ENCODE measurements at places on chromosomes 3 and 15.
A peak's percentile ranks its signal among the peaks of the same experiment; 100 is the strongest.

GRCh38 chr15:34655326-34655725, 71.9 kb upstream of the GOLGA8B start:
- no peak for DNase-seq

DNA sequence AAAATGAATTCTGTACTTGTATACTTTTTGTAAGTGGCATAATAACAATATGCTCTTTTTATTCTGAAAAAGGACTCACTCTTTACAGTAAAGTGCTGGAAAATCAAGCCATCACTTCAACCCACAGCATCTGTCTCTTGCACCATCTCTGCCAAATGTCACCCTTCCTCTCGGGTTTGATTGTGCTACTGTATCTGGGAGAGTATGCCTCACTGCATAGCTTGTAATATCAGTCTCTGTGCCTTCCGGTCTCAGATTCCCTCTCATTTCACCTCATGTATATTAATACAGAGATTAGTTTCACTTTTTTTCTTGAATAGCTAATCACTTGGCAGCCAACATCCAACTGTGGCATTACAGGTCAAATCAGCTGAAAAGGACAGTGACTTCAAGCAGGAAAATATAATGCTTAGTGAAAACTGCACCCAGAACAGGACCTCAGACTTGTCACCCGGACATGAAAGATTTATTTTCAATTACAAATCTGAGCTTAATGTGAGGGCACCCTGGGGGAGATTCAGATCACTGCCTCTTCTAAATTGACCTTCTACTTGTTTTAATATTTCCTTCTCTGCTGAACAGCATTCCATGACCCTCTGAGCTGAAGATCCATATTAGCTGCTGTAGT, 605.8 kb upstream of the NAALADL2 start:
- no peak for DNase-seq

DNA sequence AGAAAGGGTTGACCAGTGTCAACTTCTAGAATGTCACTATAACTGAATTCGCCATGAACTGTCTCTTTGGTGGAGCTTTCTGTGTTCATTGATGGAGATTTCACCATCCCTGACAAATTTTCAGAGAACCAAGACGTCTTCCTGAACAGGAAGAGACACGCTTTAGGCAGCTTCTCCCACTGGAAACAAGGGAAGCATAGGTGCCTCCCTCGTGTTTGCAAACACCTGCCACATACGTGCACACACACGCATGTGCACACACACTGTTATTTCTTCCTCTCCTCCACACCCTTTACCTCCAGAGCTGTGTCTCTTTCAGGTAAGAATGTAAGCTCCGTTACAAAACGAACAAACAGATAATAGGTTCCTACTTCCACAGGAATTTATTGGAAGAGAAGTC, 15.6 kb downstream of the ARRDC4 start:
- no peak for DNase-seq

DNA sequence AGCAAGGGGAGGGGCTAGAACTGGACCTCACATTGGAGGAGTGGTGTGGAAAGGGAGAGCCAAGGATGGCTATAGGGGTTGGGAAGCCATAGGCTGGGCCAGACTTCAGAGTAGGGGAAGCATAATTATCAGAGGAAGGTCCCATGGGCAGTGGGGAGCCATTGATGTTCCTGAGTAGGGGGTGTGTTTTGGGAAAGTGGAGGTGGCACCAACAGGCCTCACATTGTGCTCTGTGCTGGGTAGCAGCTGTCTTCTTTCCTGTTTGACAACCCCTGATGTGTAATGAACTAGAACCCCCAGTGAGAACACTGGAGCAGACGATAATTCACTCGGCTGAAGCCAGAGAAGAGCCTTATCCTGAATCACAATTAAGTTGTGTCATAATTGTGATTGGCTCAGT, 41.2 kb downstream of the SLC6A11 start:
- DNase-seq, result no peak

DNA sequence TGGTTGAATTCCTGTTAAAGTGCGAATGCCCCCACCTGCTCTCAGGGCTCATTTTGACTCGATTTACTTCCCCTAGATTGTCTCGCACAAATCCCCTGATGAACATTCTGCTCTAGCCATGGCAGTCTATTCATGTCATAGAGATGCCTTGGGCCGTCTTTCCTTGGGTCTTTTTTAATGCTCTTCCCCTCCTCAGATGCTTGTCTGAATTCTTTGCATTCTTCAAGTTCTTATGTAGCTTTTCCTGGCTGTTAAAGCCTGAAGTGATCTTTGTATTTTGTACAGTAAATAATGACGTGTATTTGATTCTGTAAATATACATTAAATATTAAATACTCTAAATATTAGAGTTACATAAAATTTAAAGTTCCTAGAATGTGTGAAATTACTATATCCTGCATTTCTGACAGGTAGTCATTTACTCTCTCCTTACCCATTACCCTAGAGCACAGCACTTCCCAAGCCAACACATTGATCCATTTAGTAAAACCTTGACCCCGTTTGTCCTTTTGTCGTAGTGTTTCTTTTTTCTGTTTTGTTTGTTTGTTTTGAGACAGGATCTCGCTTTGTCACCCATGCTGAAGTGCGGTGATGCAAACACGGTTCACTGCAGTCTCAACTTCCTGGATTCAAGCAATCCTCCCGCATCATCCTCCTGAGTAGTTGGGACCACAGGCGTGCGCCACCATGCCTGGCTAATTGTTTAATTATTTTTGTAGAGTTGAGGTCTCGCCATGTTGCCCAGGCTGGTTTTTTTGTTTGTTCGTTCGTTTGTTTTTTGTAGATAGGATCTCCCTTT, 47.9 kb downstream of the YEATS2 start:
- DNase-seq, result no peak

- no peak for DNase-seq
Observed at GRCh38 chr3:127172781-127173515, 20.0 kb upstream of the PRR23E start.

DNA sequence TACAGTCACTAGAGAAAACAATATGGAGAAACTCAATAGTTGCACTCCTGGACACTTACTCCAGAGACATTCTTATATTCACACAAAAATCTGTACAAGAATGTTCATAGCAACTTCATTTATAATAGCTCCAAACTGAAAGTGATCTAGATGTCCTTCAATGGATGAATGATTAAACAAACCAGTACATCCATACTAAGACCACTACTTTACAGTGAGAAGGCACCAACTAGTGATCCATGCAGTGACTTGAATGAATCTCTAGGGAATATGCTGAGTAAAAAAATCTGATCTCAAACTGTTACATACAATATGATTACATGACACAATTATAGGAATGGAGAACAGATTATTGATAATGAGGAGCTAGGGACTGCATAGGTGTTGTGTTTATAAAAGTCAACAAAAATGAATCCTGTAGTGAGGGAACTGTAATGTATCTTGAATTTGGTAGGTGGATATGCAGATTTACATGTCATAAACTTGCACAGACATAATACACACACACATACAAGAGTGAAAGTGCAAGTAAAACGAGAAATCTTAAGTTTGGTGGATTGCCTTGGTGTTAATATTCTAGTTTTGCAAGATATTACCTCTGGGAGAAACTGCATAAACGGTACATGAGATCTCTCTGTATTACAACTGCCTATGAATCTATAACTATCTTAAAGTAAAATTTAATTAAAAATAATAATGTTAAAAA, 85.7 kb downstream of the SPATA16 start:
- DNase-seq, result no peak

GRCh38 chr15:45184562-45185041, 3.2 kb downstream of the SHF start:
- DNase-seq, result no peak

DNA sequence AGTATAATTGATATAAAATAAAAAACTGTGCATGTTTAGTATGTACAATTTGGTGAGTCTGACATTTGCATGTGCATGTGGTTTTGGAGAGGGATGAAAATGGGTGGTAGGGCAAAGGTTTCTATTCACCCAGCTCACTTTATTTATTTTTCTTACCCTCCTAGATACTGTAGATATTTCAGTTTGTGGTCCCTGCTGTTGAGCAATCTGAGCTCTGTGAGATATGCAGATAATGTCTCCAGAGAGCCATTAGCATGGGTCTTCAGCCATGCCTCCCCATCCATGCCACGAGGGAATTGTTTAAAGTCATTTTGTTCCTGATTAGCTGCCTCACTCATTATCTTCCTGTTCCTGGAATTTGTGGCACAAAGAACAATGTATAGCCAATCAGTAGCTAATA, 44.4 kb upstream of the B3GALNT1 start:
- DNase-seq, result no peak

DNA sequence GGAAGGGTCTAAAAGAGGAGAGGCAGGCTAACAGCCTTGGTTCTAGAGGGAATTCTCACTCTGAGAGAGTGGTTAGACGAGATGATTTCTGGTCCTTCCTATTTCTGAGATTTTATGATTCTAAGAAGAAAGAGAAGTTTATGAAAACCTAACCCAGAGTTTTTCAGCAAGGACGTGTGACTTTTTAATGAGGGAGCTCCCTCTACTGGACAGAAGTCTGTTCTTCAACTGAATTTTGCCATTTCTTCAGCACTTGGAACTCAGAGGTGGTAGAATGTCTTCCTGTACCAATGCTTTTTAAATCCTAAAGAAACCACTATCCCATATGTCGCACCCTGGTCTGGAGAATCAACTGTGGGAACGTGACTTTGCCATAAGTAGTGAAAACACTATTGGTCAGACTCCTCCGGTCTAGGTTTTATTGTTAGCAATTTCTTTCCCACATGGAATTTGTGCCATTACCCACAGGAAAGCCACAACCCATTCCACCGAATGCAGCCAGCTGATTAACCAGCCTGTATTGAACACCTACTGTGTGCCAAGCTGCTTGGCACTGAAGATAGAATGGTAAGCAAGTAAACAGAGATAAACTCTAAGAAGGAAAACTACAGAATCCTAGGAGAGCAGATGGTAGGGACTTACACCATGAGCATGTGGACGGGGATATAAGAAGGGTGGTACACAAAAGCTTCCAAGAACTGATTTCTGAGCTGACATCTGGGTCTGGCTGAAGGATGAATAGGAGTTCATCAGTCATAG, 199.5 kb upstream of the LMCD1 start:
- DNase-seq, result peak; percentile 44

GRCh38 chr15:39239562-39239961, 341.3 kb upstream of the THBS1 start:
- peak; percentile 67 for DNase-seq

DNA sequence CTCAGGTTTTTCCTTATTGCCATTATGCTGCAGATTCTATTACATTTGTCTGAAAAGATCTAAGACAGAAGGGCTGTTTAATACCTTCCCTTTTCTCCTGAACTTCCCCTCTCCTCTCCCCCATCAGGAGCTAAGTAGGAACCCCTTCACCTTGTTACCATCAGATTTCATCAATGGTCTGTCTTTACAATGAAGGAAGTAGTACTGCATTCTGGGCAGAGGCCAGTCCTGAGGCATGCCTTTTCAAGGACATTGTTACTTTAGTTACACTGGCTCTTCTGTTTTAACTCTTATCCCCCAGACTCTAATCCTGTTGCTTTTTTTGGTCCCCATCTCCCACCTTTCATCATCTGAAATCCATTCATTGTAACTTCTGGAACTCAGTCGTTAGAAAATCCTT, 8.1 kb downstream of the CTNNB1 start:
- DNase-seq, result no peak

GRCh38 chr15:91471468-91471867, 371.4 kb downstream of the SV2B start:
- DNase-seq, result no peak

GRCh38 chr3:28940530-28940929, 340.3 kb upstream of the RBMS3 start:
- peak; percentile 86 for DNase-seq

- DNase-seq, result no peak
Observed at GRCh38 chr15:38215707-38216106, 36.9 kb upstream of the SPRED1 start.

DNA sequence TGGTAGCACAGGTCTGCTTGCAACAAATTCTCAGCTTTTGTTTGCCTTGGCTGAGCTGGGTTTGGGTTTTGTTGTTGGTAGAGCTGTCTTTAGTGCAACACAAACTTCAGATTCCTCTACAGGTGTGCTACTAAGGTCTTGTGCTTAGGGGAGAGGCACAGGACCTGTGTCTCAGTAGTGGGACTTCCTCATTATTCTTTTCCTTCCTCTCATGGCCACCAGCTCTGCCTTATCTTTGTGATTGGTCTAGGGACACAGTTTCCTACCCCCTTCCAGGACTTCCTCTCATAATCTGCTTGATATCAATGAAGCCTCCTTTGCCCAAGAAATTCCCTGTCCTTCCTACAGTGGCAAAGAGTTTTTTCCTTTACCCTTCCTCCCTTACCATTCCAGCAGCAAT, 24.9 kb upstream of the DNAAF4 start:
- DNase-seq, result no peak

DNA sequence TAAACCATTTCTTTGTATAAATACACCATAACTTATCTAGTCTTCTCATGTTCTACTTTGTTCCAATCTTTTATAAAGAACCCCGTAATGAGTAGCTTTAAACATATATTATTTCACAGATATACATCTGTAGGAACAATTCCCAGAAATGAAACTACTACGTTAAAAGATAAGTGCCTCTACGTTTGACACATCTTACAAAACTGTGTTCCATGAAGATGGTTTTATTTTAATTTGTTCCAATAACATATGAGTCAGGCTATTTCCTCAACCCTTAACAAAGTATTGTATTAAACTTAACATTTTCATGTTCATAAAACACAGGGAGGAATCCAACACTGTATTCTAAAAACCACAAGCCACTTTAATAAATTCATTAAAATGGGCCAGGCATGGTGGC, 52.9 kb downstream of the TRPM7 start:
- DNase-seq, result peak; percentile 11

GRCh38 chr3:121737644-121738043, 11.9 kb downstream of the GOLGB1 start:
- DNase-seq, result no peak

DNA sequence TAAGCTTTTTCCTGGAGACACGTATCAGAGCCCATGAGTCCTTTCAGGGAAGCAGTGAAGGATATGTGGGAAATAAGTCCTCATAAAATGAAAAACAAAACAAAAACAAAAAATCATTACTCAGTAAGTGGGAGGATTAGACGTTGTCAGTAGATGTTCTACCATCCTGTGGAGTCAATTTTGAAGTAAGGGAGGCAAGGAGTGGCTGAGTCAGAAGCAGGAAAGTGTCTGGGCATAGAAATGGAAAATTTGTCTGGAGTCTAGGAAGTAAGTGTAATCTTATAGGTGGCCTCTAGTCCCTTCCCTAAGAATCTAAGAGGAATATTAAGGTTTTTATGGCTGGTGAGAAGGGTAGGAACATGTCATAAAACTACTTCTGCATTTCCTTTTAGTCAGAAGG, 339.8 kb upstream of the SEMA6D start:
- no peak for DNase-seq

GRCh38 chr3:167318306-167318705, 61.8 kb downstream of the ZBBX start:
- DNase-seq, result no peak
